ENCODE measurements at places on chromosomes 5 and 9.

DNA sequence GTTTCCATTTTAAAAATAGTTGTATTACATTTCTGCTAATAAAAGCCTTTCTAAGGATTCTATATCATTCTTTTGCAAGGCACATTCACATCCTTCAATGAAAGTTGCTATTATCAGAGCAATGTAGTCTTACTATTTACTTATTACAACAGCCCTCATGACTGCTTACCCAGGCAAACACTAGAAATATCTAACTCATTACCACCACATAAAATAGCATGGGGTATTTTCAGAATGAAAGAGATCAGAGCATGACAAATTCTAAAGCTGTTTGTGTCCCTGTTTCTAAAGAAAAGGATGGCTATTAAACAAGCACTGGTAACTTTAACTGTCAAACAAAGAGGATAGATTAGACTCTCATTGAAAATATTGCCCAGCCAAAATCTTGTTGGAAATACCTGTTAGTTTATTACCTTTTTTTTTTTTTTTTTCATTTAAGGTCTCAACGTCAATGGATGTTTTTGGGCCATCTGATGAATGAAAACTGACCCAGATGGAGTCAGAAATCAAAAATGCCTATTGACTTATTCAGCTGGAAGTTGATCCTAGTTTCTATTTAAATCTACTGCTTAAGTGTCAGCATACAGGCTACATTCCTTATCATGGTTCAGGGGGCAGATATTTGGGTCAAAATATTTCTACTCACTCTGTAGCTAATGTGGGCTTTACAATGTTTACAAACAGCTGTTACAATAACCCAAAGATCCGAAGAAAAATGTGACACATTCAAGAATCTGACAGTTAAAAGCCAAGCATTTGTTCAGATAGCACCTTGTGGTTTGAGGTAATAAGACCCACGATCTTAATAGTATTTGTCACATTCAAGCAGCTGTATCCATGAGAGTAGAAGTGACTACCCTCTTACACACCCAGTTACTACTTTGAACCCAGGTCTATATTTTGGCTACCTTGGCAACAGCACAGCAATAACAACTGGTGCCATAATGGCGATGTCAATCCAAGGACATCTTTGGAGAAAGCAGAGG is 554.8 kb upstream of the MEF2C start:
- DNase-seq: no peak

- no peak for DNase-seq
These were observed 26.5 kb downstream of the MRPS27 start for GRCh38 chr5:72293495-72294055.

DNA sequence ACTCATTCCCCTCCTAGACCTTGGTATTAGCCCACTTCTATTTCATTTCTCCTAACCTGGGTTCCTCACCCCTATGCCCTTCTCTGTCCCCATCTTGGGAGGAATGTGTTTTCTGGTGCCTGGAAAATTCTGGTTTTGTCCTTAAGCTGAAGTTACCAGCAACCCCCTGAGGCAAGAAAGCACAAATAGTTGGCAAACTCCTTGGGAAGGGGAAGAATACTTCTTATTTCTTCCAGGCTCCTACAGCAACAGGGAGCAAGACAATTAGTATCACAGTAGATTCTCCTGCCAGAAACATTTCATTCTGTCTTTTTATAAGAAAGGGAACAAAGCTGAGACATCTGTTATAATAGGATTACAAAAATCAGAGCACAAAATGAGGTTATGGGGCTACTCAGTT is 142.5 kb downstream of the SNCAIP start:
- no peak for DNase-seq

- DNase-seq: no peak
These were observed 4.7 kb upstream of the PPP1R26 start for GRCh38 chr9:135474915-135475314.

- no peak for DNase-seq
These were observed 1.7 kb upstream of the PTPN3 start for GRCh38 chr9:109499631-109500410.

DNA sequence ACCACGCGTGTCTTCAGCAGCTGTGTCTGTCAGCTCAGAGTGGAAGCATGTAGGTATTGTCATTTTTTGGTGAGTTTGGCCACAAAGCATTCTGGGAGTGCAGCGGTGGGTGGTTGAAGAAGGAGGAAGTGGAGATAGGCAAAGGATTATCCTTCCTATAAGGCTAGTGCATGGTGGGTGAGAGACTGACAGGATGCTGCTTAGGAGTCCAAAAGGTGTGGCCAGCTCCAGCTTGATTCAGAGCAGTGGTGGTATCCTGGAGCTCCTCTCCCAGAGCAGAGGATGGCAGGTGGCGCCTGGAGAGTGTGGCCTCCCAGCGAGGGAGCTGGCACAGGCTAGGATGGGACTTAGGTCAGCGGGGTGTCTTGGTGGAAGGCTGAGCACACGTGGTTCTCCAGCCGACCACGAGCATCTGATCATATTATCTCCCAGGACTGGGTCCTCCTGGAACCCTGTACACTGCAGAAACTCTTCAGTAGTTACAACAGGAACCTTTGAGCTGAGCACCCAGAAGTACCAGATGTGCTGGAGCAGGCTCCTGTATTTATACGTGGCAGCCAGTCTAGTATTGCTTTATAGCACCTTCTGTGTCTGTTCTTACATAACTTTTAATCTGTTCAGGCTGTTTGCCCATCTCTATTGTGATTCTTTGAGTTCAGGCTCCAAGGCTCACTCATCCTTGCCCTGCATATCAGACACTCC is 29.6 kb downstream of the MAML1 start:
- no peak for DNase-seq

- DNase-seq: no peak
These were observed 44.3 kb upstream of the GPR151 start for GRCh38 chr5:146560205-146560812.

DNA sequence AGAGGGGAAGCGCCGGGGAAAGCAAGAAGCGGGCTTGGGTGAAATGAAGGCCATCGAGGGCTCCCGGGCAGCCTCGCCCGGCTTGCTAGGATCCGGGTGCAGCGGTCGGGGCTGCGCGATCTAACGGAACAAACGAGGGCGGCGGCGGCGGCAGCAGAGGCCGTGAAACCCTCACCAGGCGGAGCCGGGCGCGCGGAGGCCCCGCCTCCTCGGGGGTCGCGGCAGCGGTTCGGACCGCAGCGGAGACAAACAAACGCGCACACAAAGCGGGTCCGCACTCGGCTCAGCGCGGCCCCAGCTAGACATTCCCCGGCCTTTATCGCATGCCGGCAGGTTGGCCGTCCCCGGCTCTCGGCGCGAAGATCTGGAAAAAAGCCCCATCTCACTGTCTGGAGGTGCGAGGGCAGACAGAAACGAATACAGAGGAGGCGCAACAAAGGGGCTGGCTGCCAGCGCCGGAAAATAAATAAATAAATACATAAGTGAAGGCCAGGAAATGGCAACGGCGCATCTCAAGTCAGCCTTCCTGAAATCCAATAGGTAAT is 10.5 kb upstream of the TRIM36 start:
- no peak for DNase-seq

- DNase-seq: no peak
These were observed 409.4 kb upstream of the CTNND2 start for GRCh38 chr5:12313602-12314001.

- no peak for DNase-seq
These were observed 18.2 kb downstream of the NR2F1 start for GRCh38 chr5:93601071-93601801.
